Activated T-helper 1 cell treated with anti-CD3 and anti-CD28 coated beads, Interleukin-2, amount 50 U/mL, for 16 hours (primary cell): ENCODE measurements at places on chromosomes 2 and 18.
A peak's percentile ranks its signal among the peaks of the same experiment; 100 is the strongest.

DNA sequence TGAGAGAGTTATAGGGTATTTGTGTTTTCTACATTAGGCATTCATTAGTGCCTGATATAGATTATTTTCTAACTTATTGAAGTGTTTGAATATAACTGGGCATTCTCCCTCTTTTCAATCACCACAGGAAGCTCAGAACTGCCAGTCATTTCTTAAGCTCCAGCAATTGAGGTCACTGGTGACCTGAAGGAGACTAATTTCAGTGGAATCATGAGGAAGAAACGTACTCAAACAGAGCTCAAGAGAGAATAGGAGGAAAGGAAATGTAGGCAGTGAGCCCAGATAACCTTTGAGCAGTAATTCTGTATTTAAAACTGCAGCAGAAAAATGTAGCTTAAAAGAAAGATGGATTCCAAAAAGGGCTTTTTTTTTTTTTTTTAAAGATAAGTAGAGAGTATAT lies 1035.5 kb downstream of the SOCS6 start:
- DNase-seq, result no peak

- DNase-seq, result no peak
Observed at GRCh38 chr2:127857265-127857808, 618 bp downstream of the POLR2D start.

- no peak for DNase-seq
Observed at GRCh38 chr2:54569745-54570301, 113.7 kb downstream of the SPTBN1 start.

GRCh38 chr2:101253013-101253702 lies 472 bp downstream of the CNOT11 start:
- DNase-seq, result peak; percentile 55

GRCh38 chr2:29238497-29238896 lies 123.3 kb downstream of the CLIP4 start:
- no peak for DNase-seq

- DNase-seq, result no peak
Observed at GRCh38 chr18:11957636-11958035, 23.7 kb upstream of the IMPA2 start.

GRCh38 chr2:229296016-229296415 lies 24.9 kb upstream of the PID1 start:
- no peak for DNase-seq

DNA sequence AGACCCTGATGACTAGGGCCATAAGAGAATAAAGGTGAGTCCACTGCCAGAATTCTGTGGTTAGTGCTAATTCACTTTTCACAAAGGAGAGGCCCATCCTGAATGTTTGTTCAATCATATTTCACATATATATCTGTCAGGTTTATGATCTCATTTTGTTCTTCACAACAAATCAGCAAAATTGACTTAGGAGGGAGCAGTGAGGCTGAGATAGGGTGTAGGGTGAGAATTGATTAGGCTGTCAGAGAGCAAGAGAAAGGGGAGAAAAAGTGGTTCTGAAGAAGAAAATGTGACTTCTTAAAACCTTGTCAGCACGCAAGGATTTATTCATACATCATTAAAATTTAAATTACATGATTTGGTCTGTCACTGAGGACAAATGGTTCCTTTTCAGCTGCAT lies 117.7 kb downstream of the FHOD3 start:
- no peak for DNase-seq

DNA sequence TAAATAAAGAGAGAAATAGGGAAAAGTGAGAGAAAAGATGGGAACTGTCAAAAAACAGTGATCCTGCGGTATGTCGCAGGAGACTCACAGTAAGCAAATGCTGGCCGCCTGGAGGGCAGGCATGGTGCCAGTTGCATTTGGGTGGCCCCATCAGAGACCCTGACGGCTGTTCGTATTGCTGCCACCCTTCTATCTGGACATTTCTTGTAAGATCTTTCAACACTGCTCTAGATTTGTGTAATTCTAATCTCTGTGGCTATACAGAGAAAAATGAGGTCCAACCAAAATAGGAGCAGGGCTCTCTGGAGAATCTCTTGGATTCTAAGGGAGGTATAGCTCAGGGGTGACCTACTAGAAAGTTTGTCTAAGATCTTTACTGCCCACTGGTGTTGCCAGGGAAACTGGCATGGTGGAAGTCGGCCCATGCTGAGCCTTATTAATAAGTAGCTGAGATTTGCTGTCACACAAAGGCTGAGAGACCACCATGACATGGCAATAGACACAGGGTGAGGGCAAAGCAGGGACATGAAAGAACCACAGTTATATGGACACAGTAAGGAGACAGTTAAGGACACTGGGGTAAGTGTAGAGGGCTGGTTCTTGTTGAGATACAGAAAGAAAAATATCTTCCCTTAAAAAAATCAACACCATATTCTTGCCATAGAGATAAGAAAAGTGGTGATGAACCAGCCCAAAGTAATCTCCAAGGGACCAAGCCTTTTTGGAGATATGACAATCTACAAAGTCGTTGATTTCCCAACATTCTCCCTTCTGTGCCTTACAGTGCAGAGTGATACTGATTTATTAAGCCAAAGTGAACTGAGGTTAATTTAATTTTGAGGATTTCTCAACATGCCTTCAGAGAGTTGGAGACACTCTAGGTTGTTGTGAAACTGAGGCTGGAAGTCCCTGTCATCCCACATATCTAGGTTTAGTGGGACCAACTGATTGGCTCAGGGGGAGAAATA lies 26.4 kb upstream of the FZD7 start:
- DNase-seq, result no peak

- no peak for DNase-seq
Observed at GRCh38 chr18:3706279-3707097, 256.5 kb downstream of the TGIF1 start.

DNA sequence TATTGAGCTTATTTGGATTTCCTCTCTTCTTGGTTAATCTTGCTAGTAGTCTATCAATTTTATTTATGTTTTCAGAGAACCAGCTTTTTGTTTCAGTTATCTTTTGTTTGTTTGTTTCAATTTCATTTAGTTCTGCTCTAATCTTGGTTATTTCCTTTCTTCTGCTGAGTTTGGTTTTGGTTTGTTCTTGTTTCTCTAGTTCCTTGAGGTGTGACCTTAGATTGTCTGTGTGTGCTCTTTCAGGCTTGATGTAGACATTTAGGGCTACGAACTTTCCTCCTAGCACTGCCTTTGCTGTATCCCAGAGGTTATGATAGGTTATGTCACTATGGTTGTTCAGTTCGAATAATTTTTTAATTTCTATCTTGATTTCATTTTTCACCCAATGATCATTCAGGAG lies 141.6 kb downstream of the ZNF236 start:
- no peak for DNase-seq

GRCh38 chr2:185785851-185786473 lies 47.4 kb downstream of the FSIP2 start:
- no peak for DNase-seq

GRCh38 chr2:161384864-161385263 lies 31.2 kb upstream of the TBR1 start:
- no peak for DNase-seq

GRCh38 chr2:48939232-48939631 lies 183.7 kb upstream of the LHCGR start:
- DNase-seq, result no peak

DNA sequence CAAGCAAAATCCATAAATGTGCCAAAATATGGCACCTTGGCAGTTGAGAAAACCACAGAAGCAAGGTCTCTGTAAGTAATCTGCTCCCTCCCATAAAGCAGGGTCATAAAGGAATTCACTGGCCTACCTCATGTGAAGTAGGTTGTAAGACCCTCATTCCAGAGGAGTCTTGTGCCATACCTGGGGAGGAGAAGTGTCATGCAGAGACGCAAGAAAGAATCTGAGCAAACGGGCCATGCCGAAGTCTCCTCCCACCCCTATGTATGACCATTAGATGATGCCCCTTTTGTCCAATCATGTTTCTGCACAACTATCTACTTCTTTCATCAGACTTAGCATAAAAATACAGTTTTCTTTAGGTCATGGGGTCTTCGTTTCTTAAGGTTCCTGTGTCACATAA lies 14.6 kb downstream of the NMUR1 start:
- no peak for DNase-seq

GRCh38 chr2:113084249-113085000 lies 16.7 kb downstream of the IL1F10 start:
- no peak for DNase-seq

- DNase-seq, result no peak
Observed at GRCh38 chr2:19356545-19357401, 1.6 kb downstream of the OSR1 start.

DNA sequence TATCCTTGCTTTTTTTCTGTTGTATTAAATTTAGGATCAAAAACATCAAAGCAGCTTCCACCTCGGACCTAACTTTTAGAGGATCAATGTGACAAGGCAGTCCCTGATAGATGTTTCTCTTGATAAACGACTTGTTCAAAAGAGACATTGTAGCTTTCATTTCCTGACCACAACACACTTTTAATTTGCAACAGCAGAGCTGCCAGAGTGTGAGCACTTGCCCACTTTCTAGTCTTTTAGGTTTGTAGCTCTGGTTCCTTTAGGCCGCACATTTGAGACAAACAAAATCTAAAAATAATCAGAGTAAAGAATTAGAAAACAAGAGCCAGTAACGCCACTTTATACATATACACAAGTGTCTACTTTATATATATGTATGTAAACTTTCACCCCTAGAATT lies 3.1 kb downstream of the FIGN start:
- DNase-seq, result no peak

GRCh38 chr2:197606180-197606579 lies 69.2 kb downstream of the RFTN2 start:
- no peak for DNase-seq

DNA sequence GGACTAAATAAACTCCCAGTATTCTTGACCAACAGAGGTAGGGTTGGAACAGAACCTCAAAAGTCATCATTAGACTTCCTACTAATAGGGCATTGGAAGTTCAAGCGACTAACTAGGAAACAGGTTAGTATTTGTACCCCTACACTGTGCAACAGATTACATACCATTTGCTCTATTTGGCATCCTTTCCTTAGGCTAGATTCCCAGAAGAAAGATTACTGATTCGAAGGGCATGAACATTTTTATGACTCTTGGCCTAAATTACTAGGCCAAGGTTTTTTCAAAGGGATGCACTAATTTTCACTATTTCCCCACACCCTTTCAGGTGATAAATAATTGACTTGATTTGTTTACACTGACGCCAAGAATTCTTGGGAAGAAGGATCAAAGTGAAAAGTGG lies 104.8 kb upstream of the CYP1B1 start:
- no peak for DNase-seq

DNA sequence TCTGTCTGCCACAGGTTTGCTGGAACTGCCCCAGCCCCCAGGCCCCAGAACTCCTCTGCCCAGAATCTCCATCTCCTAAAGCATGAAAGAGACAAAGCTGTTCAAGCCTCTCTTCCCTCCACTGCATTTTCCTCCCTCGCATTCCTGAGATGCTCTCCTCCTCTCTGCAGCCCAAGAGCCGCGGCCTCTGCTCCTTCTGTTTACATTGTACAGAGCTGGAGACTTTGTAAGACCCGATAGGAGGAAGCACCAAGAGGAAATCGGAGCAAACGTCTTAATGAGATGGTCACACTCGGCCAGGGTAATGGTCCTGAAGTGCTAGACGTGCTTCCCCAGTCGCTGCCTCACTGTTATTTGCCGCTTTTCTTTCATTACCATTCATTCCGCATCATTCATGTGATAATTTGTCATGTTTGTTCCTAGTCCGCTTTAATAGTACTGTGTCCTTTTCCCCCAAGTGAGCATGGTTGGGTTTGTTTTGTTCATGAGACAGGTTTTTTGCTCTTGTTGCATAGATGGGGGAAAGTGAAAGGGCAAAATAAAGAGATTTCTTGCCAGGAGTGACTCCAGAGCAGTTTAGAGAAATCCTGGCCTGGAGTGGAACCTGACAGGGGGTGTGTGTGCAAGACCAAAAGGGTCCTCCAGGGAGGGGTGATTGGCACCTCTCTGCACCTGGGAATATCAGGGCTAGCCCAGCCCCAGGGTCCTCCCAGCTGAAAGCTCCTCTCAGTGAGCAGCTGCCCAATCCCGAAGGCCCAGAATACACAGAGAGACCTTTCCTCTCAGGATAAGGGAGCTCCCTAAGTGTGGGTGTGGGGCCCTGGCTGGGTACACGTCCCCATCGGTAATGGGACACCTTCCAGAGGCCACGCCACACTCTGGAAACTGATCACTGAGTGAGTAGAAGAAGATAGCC lies 44.9 kb upstream of the ID2 start:
- DNase-seq, result no peak

DNA sequence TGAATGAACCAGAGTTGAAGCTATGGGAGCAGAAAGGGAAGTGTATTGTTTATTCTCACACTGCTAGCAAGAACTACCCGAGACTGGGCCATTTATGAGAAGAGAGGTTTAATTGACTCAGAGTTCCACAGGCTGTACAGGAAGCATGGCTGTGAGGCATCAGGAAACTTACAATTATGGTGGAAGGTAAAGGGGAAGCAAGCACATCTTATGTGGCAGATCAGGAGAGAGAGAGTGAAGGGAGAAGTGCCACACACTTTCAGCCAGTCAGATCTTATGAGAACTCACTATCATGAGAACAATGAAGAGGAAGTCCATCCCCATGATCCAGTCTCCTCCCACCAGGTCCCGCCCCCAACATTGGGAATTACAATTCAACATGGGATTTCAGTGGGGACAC lies 383.2 kb upstream of the SLC14A2 start:
- no peak for DNase-seq

GRCh38 chr18:32908424-32908805 lies 135.6 kb upstream of the KLHL14 start:
- no peak for DNase-seq

DNA sequence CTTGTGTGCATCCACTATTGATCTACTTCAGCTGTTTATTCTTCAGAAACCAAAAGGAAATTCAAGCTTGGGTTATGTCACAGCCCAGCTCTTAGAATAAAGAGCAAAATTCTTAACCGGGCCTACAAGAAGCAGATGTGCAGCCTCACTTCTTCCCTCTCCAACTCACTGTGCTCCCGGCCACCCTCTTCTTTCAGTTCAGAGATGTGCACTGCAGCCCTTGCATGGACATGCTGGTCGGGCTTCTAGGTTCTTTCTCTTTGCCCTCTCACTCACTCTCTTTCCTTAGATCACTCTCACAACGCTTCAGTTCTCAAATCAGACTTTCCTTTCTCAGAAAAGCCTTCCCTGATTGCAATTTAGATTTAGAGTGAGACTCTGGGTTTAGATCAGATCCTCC lies 104.1 kb downstream of the CHN1 start:
- no peak for DNase-seq

GRCh38 chr2:68365087-68365486 lies at the start of gene PLEK:
PLEK (plus strand) TSS chr2:68365282; CDS start chr2:68365352, 70 bp downstream.
- DNase-seq, result no peak

DNA sequence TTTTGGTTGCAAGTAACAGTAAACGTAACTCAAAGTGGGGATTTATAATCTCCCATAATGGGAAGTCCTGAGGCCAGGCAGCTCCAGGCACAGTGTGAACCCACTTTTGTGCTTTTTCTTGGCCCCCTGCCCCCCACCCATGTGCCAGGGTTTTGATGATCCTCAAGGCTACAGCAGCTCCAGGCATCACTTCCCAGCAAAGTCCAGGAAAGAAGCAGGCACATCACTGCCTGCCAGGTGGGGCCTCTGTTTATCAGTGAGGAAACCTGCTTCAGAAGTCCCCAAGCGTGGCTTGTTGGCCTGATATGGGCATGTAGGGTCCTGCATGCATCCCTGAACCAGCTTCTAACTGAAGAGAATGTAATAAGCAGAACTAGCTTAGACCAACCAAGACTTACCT lies 299.2 kb upstream of the SKOR2 start:
- DNase-seq, result no peak

GRCh38 chr2:67215214-67216055 lies 181.7 kb upstream of the ETAA1 start:
- no peak for DNase-seq
